PC-9 (cell line): ENCODE measurements at places on chromosomes 13 and 19.

- no peaks in the 10 kb centered on the region for H3K36me3 ChIP-seq
- no peak overlapping the region for H3K27ac ChIP-seq
- no peak for DNase-seq
- no peaks in the 10 kb centered on the region for H3K27me3 ChIP-seq
- no peaks in the 10 kb centered on the region for H3K4me1 ChIP-seq
Observed at GRCh38 chr19:56079609-56080008, 41.5 kb downstream of the ZNF787 start.

DNA sequence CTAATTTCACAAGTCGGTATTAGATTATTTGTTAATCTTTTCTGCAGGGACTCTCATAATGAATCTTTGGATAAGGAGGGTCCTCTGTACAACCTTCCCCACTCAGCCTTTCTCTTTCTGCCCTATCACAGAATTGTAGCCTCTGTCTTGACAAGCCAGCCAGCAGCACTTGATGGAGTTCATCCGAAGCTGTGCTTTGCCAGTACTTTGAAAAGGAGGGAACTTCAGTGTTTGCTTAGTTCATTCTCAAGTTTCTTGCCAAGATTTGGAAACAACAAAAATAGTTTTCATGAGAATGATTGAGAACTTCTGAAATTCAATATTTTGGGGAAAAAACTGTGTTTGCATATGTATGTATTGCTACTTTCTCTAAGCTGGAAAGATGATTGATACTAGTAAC, 69.3 kb upstream of the HMGB1 start:
- H3K27me3 ChIP-seq, result no peaks in the 10 kb centered on the region
- H3K36me3 ChIP-seq, result no peaks in the 10 kb centered on the region
- H3K27ac ChIP-seq, result no peak overlapping the region
- DNase-seq, result no peak

DNA sequence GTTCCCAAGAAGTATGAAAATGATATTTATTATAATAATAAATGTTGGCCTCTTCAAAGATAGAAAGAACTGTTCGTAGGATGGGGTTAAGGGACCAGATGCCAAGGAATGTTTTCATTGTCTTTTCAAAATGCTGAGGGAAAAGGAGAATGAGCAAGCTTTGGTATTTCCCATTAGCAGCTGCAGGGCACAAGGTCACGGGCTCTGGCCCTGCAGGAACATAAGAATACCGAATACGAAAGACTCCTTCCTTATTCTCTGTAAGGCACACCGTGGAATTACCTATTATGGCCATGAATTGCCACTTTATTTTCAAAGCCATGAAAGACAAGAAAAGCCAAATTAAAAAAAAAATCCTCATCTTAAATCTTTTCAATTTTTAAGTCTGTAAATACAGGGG, 49.6 kb upstream of the OLFM4 start:
- H3K27ac ChIP-seq, result no peak overlapping the region
- no peaks in the 10 kb centered on the region for H3K4me1 ChIP-seq
- DNase-seq, result no peak
- H3K27me3 ChIP-seq, result 0 out of 2 replicates have a peak, but pooled peaks cover 6% of the 10 kb centered on the region
- H3K36me3 ChIP-seq, result no peaks in the 10 kb centered on the region
- no peak overlapping the region for H3K4me3 ChIP-seq

DNA sequence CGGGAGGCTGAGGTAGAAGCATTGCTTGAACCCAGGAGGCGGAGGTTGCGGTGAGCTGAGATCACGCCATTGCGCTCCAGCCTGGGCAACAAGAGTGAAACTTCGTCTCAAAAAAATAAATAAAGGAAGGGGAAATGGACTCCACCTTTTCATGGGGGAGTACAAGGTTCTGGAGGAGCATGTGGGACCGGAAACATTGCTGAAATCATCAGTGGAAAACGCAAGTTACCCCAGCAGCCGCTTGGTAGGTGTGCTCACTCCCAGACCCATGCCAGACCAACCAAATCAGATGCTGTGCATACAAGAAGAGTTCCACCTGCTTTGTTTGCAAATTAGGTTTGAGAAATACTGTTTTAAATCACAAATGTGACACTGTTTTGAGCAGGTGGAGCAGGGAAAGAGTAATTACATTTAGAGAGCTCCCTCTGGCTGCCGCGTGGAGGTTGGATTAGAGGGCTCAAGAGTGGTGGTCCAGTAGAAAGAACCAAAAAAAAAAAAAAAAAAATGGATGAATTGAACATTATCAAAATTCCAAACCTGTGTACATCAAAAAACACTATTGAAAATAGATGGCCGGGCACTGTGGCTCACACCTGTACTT, 4.9 kb downstream of the ERICH4 start:
- H3K4me3 ChIP-seq, result no peak overlapping the region
- no peak overlapping the region for H3K27ac ChIP-seq
- H3K4me1 ChIP-seq, result no peaks in the 10 kb centered on the region
- no peak for DNase-seq

DNA sequence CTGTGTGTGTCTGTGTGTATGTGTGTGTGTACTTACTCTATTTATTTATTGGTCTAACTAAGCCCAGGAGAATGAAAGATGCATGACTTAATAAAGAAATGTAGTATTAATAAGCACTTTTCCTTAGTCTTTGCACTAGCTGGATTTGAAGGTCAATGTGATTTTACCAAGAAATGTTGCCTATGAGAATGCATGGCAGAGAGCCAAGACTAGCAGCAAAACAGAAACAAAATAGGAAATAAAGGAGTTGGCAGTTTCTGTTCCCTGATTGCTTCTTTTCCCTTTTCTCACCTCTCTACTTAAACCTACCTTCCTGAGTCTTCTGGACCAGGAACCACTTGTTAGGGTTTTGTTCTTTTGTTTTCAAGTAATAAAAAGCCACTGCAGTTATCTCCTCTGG, 286.1 kb downstream of the KCTD12 start:
- H3K4me1 ChIP-seq, result no peaks in the 10 kb centered on the region
- H3K27ac ChIP-seq, result no peak overlapping the region
- no peak overlapping the region for H3K4me3 ChIP-seq
- no peaks in the 10 kb centered on the region for H3K27me3 ChIP-seq

- H3K4me1 ChIP-seq, result peaks cover 17% of the 10 kb centered on the region
- H3K36me3 ChIP-seq, result no peaks in the 10 kb centered on the region
- no peak for DNase-seq
- no peaks in the 10 kb centered on the region for H3K27me3 ChIP-seq
Observed at GRCh38 chr19:41161903-41162302, 31.1 kb upstream of the CYP2S1 start.

- no peak overlapping the region for H3K27ac ChIP-seq
- peaks cover 13% of the 10 kb centered on the region for H3K4me1 ChIP-seq
- H3K36me3 ChIP-seq, result no peaks in the 10 kb centered on the region
- no peak for DNase-seq
Observed at GRCh38 chr13:49245101-49245500, 2.6 kb upstream of the CDADC1 start.
